ENCODE measurements at places on chromosomes 6 and 20.

DNA sequence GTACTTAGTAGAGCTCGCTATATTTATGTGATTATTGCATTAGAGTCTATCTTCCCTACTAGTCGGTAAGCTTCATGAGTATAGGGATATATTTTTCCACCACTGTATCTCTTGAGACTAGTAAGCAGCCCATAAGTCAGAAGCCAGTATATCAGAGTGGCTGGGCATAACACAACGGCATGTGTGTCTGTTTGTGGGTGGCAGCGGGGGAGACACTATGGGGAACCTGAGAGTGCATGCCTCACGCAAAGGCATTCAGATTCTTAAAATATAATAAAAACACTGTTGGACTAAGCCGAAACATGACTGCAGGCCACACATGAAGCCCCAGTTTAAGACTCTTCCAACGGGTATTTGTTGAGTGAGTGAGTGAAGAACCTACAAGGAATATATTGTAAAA, 8.0 kb downstream of the KCNS1 start:
- DNase-seq, result no peak

- DNase-seq, result no peak
Measured at GRCh38 chr6:79614326-79615305, 16.5 kb upstream of the SH3BGRL2 start.

DNA sequence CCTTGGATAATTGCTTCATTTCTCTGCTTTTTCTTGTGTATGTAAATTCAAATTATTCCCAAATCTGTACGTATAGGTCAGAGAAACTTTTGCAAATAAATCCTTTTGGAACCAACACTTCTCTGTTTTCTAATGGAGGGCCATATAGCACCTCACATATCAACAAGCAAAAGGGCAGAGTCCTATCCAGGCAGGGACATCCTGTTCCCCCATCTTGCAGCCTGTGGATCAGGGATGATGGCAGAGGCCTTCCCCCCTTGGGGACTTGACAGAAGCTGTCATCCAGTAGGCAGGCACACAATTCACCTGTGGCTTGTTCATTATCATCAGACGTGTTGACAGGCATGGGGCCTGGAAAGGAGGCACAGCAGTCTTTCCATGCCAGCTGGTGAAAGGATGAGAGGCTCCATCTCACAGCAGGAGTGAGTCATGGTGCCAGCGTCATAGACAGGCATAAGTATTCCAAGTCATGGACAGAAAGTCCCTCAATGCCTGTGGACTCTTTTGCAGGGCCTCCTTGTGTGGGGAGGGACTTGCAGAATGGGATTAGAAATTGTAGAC, 31.8 kb upstream of the PLEKHG1 start:
- DNase-seq, result no peak

GRCh38 chr6:125301435-125302391, at the start of gene HDDC2:
HDDC2 (minus strand) TSS chr6:125301967; CDS start chr6:125301932, 35 bp downstream.
- peak; percentile 83 for DNase-seq

- DNase-seq, result no peak
Measured at GRCh38 chr20:18692447-18692846, 104.6 kb downstream of the DTD1 start.

DNA sequence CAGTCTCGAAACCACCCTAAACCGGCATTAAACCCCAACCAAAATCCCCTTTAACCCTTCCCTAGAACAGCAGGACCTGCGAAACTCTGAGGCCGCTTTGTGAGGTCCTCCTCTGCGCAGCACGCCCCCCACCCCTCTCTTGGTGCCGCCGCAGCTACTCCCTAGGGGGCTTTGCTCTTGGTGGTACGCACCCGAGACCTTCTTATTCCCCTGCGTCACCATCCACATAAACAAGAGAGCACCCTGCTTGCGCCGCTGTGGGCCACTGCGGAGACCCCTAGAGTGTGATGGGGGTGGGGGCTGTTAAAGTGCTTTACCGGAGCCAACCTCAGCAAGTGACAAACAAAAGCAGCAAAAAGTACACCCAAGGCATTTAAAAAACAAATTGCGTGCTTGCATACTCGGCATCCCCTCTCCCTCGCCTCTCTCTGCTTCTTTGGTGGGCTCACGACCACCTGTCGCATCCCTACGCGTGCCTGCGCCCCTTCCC, 502 bp upstream of the GNAS start:
- DNase-seq, result no peak

- DNase-seq, result no peak
Measured at GRCh38 chr6:169160091-169160854, 93.4 kb downstream of the THBS2 start.

DNA sequence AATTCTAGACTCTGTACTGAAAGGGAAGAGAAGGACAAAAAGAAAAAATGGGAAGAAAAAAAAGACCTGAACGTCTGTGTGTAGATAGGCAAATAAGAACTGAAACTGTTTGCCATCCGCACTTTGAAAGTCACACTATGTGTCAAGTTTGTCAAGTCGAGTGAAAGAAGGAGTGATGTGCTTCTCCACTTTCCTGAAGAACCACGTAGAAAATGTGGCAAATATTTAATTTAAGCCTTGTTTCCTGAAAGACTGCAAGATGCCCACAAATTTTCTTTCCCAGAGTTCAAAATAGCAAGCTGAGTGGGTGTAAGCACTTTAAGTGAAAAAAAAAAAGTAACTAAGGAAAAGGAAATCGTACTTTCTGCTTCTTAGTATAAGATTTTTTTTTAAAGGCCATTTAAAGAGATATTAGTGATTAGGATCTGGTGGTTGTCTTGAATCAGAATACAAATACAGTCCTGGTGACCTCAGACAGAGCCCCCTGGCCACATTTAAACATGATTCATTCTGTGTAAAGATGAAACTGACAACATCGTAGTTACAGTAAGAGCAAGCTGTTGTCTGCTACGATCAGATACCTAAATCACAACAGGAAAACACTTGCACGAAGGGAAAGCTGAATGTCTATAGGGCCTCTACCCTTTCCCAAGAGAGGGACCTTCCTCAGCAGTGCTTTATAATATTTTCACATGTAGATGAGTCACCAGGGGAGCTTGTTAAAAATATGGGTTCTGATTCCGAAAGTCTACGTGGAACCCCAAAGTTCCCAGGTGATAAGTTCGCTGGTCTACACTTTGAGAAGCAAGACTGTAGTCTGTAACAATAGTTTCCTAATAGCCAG, 102.3 kb downstream of the HIVEP2 start:
- peak; percentile 89 for DNase-seq
